ENCODE measurements at places on chromosomes 6 and 20. TPM values are rescaled to one million over a fixed set of nuclear protein-coding genes. Genes with fewer than 3 reads are reported as not detected.

Gene POLR1C
- total RNA-seq = 27.0 TPM

Gene TMEM170B
- total RNA-seq = 1.4 TPM

Gene CRIP3
- not detected for total RNA-seq

Gene RIPPLY2
- not detected for total RNA-seq

Gene SULF2
- total RNA-seq = 1.9 TPM

Gene DSP
- total RNA-seq = 4.3 TPM

Gene BTN1A1
- not detected for total RNA-seq

Gene FAM229B
- total RNA-seq = 19.2 TPM

Gene KCNG1
- 3.0 TPM for total RNA-seq

Gene SLC17A9
- total RNA-seq = 0.41 TPM

Gene TAGAP
- total RNA-seq = not detected

Gene NFATC2
- total RNA-seq = 0.36 TPM

Gene SRSF12
- total RNA-seq = 0.09 TPM

Gene IRF4
- total RNA-seq = not detected

Gene CST4
- total RNA-seq = not detected

Gene CTAGE9
- total RNA-seq = not detected

Gene PRPF6
- total RNA-seq = 120 TPM

Gene HFE
- 7.4 TPM for total RNA-seq

Gene SLC12A5
- not detected for total RNA-seq

Gene IFT52
- total RNA-seq = 55.8 TPM

Gene TRIM31
- total RNA-seq = not detected

Gene OR2B6
- total RNA-seq = not detected

Gene ISM1
- not detected for total RNA-seq

Gene PFDN6
- total RNA-seq = 21.7 TPM

Gene SNAP25
- total RNA-seq = 0.65 TPM

Gene RIMS4
- 0.27 TPM for total RNA-seq

Gene TNF
- total RNA-seq = not detected

Gene HLA-DRB1
- 0.09 TPM for total RNA-seq

Gene BPIFB4
- not detected for total RNA-seq

Gene NCOA3
- total RNA-seq = 53.3 TPM

Gene CYP24A1
- total RNA-seq = 0.98 TPM

Gene RNF182
- 2.9 TPM for total RNA-seq

Gene OTOR
- total RNA-seq = not detected
